CD4-positive, alpha-beta T cell treated with Interleukin-4 for 1 hour (primary cell): ENCODE measurements at places on chromosomes 7 and 10.

DNA sequence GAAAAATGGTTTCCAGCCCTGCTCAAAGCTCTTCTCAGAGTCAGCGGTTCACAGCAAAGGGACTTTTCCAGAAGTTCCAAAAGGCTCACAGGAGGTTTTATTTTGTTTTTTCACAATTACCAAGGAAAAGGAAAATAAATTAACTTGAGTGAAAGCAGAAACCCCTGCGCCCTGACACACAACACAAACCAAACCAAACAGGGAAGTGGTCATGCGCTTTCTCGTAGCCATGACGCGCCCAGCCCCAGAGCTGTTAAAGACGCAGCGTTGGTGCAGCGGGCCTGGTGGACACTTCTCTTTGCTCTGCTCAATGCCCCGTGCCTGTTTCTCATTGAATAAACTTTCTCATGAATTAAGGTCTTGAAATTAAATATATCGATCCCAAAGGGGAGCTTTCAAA, 134.4 kb upstream of the LYZL2 start:
- DNase-seq = peak; percentile 26

DNA sequence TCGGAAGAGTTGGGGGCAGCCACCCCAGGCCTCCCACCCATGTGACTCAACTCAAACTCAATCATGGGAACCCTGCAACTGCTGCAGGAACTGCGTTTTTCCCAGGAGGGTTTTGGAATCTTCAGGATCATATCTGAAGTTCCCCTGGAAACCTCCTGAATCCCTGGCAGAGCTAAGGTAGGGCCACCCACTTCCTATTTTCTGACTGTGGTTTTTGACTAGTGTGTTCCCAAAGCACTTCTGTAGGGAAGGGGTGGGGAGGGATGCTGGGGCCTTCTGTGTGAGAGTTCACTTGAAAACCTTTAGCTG, 127.6 kb upstream of the UNC5B start:
- DNase-seq = no peak

- no peak for DNase-seq
These were observed 621 bp upstream of the CAV1 start for GRCh38 chr7:116524221-116524608.

DNA sequence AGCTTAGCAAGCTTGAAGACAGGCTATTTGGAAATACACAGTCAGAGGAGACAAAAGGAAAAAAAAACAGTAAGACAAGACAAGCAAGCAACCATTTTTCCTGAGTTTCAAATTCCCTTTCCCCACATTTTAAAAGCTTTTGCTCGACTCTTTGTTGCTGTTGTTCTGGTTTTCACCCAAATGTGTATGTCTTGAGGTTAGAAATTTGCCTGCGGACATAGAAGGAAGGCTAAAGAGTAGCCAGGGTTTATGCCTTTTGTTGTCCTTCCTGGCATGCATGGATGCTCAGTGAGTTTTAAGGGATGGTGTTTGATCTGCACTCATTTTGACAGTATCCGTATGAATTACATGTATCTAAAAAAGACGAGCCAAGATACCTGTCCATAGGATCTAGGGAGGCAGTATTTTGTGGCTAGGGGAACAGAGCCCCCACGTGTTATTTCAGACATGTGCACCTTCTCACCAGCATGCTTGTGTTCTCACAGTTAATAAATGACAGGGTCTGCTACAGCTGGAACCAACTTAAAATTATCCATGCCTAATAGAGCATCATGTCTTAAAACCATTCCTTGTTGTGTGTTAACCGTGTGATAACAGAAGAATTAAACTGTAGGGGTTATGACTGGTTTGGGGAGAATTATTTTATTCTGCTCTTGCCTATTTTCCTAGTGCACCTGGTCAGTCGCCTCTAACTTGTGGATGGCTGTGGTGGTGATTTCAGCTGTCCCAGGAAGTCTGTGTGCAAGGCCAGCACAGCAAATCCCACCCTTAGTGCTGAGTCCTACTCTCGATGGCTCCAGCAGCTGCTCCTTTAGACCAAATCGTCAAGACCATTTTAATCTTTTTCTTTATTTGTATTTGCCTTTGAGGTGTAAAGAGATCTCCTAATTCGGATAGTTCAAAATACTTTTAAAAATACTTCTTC, 9.1 kb downstream of the WIPF3 start:
- DNase-seq = no peak

DNA sequence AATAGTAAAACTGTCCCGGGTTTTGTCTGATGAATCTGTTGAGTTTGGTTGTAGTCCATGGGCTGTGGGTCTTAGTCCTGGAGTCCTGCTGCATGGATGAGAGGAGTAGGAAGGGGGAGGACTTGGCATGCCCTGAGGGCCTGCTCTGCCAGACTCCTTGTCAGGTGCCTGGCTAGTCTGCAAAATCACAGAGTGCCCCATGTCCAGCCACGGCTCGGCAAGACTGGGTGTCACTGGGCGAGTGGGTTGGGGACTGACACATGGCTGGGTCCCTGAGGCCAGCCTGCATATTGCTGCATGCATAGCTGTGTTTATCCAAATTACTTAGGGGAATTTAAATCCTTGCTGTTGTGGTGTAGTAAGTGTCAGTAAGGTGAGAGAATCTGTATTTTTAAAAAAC, 9.7 kb downstream of the MINDY4 start:
- no peak for DNase-seq
